ENCODE measurements at places on chromosomes 2 and 18.

DNA sequence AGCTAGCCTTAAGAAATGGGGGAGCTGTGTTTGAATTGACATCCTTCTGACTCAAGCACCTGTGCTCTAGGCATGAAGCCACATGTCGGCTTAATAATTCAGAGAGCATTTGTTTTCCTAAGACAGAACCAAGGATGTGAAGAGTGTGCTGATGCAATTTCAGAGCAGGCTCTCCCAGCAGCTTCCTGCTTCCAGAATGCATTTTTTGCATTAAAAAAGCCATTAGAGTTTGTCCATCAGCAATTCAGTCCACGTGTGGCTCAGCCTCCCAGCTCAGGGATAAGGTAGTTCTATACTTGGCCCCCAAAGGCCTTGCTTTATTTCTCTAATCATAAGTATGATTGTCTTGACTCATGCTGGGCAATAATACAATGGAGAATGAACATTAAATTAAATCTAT, 37.7 kb downstream of the DOCK10 start:
- DNase-seq, result peak; percentile 70

- peak; percentile 69 for DNase-seq
These were observed 1.2 kb downstream of the SERTAD2 start for GRCh38 chr2:64652231-64653108.

DNA sequence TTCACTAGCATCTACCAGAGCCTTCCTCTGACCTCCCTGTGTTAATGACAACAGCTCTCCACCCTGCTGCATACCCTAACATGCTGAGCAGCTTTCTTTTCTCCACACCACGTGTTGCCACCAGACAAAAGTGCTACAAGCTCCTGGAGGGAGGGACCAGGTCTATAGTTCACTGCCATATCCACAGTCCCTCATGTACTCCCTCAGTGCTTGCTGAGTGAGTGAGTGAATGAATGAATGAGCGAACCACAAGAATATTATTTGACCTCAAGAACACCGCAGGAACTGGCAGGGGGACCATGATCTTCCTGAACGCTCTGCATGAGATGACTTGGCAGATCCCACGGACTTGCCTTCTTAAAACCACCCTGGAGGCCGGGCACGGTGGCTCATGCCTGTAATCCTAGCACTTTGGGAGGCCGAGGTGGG, 47.4 kb upstream of the CAB39 start:
- DNase-seq, result no peak

GRCh38 chr2:37367310-37367709, 22.9 kb downstream of the QPCT start:
- DNase-seq, result peak; percentile 38

GRCh38 chr2:119574864-119575263, 30.6 kb downstream of the CFAP221 start:
- DNase-seq, result no peak

- no peak for DNase-seq
These were observed 40.5 kb upstream of the REL start for GRCh38 chr2:60840880-60841279.

DNA sequence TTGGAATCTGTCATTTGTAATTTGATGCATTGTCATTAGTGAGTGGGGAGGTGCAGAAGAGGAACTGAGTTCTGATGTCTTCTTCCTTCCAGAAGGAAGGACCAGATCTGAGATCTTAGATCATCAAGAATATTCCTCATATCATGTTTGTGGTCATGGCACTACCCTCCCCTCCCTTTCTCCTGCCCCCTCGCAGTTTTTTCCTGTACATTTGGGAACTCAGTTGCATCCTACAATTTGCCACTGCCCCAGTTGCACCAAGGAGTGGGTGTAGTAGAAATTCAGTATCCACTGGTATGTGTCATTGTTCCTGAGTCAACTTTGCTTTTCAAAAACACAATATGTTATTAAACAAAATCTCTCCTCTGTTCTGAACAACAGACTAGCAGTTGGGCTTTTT, 26.6 kb upstream of the ACVR1 start:
- no peak for DNase-seq

GRCh38 chr18:35267809-35268208, 22.2 kb downstream of the ZSCAN30 start:
- no peak for DNase-seq

DNA sequence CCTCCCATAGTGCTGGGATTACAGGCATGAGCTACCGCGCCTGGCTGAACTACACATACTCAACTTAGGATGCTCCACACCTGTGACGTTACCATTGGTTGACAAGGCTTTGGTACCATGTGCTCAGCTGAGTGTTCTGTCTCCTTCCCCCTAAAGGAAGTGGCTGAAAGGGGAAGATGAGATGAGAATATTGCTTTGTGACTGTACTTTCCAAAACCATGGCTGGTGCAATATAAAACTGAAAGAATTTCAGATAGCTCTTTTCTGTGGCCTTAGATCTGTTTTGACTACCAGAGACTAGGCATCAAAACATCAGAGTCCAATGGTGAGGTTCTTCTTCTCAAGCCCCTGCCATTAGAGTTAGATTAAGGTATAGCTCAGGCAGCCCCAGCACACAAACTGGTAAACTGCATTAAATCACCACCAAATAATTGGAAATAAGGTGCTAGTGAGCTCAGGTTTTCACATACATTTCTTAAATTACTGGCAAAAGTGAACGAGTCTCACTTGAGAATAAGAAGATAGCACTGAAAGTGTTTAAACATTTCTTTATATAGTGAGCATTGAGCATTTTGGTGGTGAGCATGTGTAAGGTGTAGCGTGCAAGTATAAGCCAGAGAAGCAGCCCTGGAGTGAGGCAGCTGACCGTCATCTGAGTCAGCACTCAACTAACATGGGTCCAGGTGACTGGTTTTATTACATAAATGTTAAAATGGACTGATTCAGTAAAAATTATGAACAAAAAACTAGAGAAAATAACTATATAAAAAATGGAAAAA, 113.5 kb upstream of the FZD5 start:
- DNase-seq, result no peak

DNA sequence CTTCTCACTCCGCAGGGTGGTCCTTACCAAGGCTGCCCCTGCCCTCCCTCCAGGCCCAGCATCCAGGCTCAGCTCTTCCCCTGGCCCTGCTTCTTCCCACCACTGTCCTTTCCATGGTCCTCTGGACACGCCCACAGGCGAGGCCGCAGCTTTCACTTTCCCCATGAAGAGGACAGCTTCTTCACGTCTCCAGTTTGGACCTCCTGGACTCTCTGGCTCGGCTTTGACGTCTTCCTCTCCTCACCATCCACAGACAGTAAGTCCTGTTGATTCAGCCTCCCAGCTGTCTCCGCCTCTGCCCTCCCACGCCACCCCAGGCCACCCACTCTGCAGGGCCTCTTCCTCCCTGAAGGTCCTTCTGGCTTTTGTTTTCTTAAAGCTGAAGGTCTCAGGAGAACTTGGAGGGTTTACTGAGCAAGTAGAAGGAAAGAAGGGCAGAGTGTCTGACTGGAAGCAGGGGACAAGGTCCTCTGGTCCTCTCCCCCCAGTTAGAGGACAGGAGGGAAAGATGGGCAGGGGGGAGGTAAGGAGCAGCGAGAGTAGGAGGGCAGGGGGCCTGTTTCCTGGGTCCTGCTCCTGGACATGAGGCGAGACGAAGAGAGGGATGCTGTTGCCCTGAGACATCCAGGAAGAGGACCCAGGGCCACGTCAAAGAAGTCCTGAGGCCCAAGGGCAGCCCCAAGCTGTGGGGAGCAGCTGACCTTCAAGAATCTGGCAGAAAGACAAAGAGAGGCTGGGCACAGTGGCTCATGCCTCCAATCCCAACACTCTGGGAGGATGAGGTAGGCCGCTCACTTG, 24.7 kb upstream of the NMUR1 start:
- DNase-seq, result peak; percentile 49

GRCh38 chr2:147425437-147426029, 419.3 kb upstream of the ACVR2A start:
- no peak for DNase-seq

DNA sequence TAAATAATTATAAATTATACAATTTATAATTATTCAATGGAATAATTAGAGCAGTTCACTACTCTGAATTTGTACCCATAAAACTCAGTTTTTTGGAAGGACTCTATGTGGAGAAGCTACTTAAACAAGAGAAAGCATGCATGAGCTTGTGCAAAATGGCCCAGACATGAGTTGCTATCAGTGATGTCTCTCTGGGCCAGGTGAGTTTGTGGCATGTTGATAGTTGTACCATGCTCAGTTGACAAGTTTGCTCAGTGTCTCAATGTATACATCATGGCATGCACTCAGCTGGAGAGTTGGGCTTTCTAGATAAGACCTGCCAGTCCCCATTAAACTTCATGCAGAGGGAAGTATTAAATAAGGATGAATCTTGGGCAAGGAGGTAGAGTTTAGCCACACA, 153.8 kb upstream of the TACR1 start:
- no peak for DNase-seq

- peak; percentile 30 for DNase-seq
These were observed 15.0 kb upstream of the SERPINB3 start for GRCh38 chr18:63676526-63677323.

- no peak for DNase-seq
These were observed 1123.7 kb downstream of the TDRD15 start for GRCh38 chr2:22247466-22247865.

DNA sequence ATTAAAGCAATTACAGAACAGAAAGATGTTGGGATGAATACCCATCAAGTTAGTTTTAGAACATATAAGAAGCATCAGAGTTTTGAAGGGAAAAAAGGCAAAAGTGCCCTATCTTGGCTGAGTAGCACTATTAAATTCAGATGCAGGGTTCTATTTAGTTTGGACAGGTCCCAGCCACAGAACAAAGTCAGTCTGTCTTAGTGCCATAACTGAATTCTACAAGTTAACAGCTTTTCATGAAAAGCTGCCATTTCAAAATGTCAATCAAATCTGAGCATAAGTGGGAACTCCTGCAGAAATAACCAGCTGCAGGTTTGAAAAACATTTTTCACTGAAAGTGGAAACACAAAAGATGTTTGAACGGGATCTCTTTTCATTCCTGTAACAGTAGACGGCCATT, 160.4 kb downstream of the SRBD1 start:
- DNase-seq, result no peak

DNA sequence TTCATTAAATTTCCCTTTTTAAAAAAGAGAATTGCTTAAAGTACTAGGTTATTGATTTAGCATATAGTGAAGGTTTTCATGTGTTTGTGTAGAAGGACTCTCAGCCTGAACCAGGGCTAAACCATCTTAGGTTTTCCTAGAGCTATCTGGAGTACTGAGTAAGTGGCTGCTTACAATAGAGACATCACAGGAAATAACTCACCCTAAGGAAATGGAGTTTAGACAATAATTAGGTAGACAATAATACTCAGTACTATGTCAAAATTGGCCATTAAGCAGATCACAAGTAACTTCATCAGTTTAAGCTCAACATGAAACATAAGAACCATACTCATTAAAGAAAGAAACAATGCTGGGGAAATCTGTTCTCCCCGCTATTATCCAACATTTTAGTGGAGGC, 240.0 kb downstream of the RND3 start:
- no peak for DNase-seq

DNA sequence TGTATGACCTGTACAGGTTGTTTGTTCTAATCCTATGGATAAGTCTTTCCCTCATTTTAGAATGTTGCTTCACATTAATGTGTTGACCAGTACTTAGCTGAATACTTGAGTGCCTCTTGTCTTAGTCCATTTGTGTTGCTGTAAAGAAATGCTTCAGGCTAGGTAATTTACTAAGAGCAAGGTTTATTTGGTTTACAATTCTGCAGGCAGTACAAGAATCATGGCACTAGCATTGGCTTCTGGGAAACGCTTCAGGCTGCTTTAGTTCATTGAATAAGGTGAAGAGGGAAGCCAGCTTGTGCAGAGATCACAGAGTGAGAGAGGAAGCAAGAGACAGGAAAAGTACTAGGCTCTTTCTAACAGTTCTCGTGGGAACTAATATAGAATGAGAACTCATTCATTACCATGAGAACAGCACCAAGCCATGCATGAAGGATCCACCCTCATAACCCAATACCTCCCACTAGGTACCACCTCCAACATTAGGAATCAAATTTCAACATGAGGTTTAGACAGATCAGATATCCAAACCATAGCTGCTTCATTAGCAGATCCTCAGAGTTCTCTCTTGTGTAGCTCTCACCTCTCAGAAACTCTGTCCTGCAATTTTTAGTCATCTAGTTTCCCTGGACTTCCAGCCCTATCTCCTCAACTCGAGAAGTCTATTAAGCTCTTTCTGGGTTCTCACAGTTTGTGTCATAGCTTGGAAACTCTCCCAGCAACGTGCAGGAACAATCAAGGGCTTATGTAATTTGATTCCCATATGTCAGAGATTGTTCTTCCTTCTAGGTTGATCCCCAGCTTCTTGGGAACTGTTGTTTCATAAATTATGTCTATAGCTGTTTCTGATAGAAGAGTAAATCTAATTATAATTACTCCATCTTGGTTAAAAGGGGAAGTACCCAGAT, 2082.3 kb upstream of the CELF4 start:
- peak; percentile 86 for DNase-seq

DNA sequence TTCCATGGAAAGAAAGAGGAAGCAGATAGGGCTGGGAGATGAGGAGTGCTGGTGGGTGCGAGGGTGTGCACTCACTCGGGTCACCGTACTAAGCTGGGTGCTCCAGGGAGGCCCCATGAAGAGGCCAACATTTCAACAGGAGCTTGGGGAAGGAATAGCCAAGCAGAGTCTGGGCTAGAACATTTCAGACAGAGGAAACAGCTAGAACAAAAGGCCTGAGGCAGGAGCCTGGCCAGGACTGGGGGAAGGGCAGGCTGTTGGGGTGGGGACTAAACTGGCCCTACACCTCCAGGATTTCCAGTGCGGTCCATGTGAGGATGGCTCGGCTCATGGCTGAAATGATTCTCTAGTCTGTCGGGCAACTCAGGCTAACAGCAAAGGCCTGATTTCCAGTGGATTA, 90.8 kb downstream of the ZFP36L2 start:
- DNase-seq, result no peak

- DNase-seq, result no peak
These were observed 266.5 kb upstream of the SALL3 start for GRCh38 chr18:78713069-78713468.

DNA sequence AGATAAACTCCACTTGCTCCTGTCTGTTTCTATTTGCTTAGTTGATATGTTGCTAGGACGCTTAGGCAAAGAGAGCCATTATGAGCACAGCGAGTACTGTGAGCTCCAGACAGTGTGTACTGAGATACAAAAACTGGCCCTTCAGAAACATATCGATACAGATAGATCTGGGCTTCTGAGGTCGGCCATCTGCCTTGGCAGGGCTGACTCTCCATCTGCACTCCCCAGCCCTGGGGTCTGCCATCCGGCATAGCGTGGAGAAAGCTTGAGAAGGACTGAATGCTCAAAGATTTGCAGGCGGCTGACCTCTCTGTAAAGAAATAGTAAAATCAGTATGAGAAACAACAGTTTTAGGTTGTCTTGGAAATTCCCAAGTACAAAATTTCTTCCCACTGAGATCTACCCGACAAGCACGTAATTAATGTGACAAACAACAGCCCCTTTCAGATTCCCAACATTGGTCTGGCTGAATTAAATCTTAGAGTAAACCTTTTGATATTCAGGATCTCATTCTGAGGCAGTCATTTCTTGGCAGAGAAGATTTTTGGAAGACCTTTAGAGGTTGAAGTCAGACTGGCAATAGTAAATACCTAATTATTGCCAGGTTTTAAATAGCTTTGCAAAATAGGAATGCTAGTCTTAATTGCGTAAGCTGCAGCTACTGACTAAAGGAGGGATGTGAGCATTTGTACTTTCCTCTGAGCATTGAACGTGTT, 127.4 kb downstream of the CHST9 start:
- no peak for DNase-seq

GRCh38 chr2:211396815-211397214, 840.4 kb downstream of the CPS1 start:
- no peak for DNase-seq
